AG04450 (cell line): ENCODE measurements at places on chromosomes 16 and 17. TPM values are rescaled to one million over a fixed set of nuclear protein-coding genes. Genes with fewer than 3 reads are reported as not detected.
A peak's percentile ranks its signal among the peaks of the same experiment; 100 is the strongest.

PRSS27 gene
- 0.32 and 0.46 TPM in 2 replicates for polyA plus RNA-seq

C1QTNF1 gene
- 15.4 and 23.4 TPM in 2 replicates for polyA plus RNA-seq

DNA sequence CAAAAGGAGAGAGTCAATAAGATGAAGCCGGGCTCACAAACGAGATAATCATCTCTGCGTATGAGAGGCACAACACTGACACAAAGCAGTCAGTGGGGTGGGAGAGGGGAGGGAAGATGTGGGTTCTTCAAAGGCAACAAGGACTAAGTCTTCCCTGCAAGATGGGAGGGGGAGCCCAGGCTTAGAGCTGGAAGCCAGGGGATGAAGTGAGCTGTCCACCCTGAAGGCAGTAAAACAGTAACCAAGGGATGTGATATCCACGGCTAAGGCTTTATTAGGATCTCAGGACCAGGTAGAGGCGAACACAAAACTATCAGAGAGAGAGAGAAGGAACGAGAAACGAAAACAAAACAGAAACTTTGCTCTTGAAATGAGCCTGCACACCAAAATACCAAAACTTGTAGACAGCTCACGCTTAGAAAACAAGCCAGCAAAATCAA is 115.9 kb downstream of the DYNLRB2 start:
- no peak for DNase-seq

- no peak for DNase-seq
Measured at GRCh38 chr17:5373112-5373511, 46.4 kb downstream of the NUP88 start.

DNA sequence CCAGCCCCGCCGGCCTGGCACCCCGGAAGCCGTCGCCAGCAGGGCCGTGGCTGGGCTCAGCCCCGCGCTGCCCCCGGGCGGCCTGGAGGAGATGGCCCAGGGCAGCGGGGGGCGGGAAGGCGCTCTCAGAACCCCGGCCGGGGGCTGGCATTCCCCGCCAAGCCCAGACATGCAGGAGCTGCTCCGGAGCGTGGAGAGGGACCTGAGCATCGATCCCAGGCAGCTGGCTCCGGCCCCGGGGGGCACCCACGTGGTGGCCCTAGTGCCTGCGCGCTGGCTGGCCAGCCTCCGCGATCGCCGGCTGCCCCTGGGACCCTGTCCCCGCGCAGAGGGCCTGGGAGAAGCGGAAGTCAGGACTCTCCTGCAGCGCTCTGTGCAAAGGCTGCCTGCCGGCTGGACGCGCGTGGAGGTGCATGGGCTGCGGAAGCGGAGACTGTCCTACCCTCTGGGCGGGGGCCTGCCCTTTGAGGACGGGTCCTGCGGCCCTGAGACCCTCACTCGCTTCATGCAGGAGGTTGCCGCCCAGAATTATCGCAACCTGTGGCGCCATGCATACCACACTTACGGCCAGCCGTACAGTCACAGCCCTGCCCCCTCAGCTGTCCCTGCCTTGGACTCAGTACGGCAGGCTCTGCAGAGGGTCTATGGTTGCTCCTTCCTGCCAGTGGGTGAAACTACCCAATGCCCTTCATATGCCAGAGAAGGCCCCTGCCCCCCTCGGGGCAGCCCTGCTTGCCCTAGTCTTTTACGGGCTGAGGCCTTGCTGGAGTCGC is 551 bp downstream of the WDR81 start:
- DNase-seq, result no peak

DNA sequence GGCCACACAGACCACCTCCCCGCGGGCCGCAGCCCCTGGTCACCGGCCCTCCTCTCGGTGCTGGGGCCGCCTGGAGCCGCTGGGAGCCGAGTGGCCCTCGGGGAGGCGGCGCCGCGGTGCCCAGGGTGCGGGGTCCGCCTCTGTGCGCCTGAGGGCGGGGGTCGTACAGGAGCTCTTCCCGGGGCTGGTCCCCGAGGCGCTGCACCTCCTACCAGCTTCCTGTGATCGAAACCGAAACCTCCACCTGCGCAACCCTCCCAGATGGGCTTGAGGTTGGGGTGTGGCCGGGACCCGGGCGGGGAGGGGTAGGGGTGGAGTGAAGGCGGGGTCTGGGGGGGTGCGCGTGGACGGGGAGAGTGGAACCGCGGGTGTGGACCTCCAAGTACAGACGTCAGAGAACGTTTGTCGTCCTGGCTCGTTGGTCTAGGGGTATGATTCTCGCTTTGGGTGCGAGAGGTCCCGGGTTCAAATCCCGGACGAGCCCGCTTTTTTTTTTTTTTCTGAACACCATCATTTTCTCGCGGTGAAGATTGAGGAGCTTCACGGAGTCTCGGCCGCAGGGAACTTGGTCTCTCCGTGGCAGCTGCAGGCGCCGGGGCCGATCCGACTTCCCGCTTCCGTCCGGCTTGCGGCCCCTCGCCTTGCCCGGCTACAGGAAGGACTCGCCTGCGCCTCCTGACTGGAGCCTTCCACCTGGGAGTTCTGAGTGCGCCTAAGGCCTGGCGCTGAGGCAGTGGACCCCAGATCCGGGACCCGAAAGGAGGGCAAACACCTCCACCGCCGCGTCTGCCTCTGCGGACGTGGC is 23.9 kb downstream of the ZNF213 start:
- no peak for DNase-seq

GRCh38 chr16:259814-260253 is 15.9 kb downstream of the RGS11 start:
- DNase-seq, result no peak

KRTAP3-2 gene
- not detected in 2 replicates for polyA plus RNA-seq

CPHXL2 gene
- polyA plus RNA-seq, result not detected in 2 replicates

- DNase-seq, result no peak
Measured at GRCh38 chr17:2453325-2453724, 52.5 kb upstream of the MNT start.

CYLD gene
- polyA plus RNA-seq, result 22.6 and 27.8 TPM in 2 replicates

ZNF597 gene
- polyA plus RNA-seq, result 1.6 and 1.8 TPM in 2 replicates

DNA sequence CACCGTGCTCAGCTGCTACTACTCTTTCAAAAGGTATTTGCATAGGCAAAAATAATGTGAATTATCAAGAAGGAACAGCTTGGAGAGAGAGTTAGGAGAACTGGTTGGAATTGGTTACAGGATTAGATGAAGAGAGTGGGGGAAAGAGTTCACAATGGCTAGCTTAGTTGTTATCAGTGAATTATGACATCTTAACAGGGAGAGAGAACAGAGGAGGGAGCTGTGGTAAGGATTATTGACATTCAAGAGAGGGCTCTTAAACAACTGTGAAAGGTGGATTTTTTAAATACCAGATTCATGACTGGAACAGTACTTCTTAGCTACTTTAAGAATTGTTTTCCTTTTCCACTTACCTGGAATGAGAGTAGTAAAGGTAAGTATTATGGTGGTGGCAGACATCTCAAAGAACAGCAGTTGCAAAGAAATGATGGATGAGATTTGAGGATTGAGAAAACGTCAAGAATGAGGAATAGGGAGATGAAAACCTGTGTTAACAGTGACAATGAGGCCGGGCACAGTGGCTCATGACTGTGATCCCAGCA is 43.9 kb upstream of the SLC5A11 start:
- DNase-seq, result no peak

- no peak for DNase-seq
Measured at GRCh38 chr17:42585353-42585752, 7.8 kb upstream of the PSMC3IP start.

GRCh38 chr17:2095536-2095910 is 40.6 kb downstream of the HIC1 start:
- DNase-seq, result no peak

GRCh38 chr17:63387656-63388340 is 58.3 kb downstream of the CYB561 start:
- DNase-seq, result no peak

GRCh38 chr17:17579691-17580090 is 11.8 kb downstream of the PEMT start:
- no peak for DNase-seq

- no peak for DNase-seq
Measured at GRCh38 chr17:48102798-48103715, 1.8 kb upstream of the CBX1 start.

GRCh38 chr16:75099075-75099667 is 17.4 kb downstream of the LDHD start:
- no peak for DNase-seq

RAB11FIP4 gene
- polyA plus RNA-seq, result 0.32 and 0.58 TPM in 2 replicates

KRT9 gene
- not detected in 2 replicates for polyA plus RNA-seq

ALOXE3 gene
- polyA plus RNA-seq, result 0.04 and 0.05 TPM in 2 replicates

GRCh38 chr16:28210979-28211588 is 681 bp downstream of the XPO6 start:
- DNase-seq, result no peak

GRCh38 chr17:67289181-67289876 is 44.3 kb upstream of the HELZ start:
- DNase-seq, result peak; percentile 8

TNFSF13 gene
- polyA plus RNA-seq, result 0.83 and 1.0 TPM in 2 replicates

- no peak for DNase-seq
Measured at GRCh38 chr16:4814046-4814445, 11.6 kb upstream of the ROGDI start.

DNA sequence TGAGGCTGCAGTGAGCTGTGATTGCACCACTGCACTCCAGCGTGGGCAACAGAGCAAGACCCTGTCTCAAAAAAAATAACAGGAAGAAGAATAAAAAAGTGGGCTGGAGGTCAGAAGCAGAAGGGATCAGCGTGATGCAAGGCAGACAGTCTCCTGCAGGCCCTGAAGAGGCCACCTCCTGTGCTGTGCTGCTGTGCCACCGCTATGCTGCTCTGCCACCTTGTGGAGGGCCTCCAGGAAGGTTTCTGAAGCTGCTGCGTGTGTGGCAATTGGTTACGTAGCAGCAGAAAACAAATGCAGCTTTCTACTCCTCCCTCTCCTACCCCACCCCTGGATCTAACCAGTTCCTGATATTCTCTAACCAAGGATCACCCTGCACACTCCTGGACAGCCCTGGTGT is 815.5 kb downstream of the KCNJ18 start:
- DNase-seq, result no peak

CCDC200 gene
- not detected in 2 replicates for polyA plus RNA-seq

DNA sequence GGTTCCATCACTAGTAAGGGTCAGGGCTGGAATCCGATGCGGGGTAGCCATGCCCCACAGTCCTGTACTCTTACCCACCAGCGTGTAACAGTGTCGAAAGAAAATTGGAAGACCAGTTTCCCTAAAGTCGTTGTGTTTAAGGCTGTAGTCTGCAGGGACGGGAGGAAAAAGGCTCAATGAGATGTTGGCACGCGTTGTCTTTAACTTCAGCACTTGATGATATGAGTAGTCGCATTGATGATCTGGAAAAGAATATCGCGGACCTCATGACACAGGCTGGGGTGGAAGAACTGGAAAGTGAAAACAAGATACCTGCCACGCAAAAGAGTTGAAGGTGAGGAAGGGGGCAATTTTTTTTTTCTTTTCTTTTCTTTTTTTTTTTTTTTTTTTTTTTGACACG is 1.3 kb downstream of the HSBP1 start:
- DNase-seq, result no peak

SPATA20 gene
- 17.1 and 25.1 TPM in 2 replicates for polyA plus RNA-seq

- DNase-seq, result no peak
Measured at GRCh38 chr17:59669944-59670343, 37.3 kb downstream of the PTRH2 start.

DNA sequence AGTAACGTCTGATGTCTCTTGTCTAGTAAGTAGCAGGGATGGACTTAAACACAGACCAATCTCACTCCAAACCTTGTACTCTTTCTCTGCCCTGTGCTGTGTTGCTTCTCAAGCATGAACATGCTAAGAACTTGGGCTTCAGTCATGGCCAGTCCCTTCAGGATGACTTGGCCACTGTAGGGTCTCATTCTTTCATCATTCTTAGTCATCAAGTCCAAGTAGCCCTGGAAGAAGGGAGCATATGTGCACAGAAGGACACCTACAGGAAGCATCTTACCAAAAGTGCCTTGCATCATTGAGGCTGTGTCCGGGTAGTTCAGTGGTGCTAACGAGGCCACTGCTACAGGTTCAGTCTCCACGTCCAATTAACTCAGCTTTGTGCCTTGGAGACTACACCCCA is 80.7 kb downstream of the CDK5R1 start:
- DNase-seq, result no peak

- DNase-seq, result no peak
Measured at GRCh38 chr17:3535253-3535995, 22.2 kb downstream of the TRPV3 start.

DNA sequence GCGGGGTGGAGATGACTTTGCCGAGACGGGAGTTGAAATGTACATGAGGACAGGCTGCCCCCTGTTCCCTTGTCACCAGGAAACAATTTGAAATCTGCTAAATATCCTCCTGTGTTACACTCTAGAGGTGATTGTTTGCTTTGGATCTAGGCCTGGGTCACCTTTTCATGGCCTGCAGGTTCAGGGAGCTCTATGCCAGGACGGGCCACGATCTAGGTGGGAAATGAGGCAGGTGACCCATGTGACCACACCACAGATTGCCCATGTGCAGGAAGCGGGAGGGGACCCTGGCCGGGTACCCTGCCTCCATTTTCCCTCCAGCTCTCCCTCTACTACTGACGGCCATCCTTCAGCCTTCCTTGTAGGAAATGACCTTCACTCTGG is 43.4 kb downstream of the MEAK7 start:
- DNase-seq, result no peak

DNA sequence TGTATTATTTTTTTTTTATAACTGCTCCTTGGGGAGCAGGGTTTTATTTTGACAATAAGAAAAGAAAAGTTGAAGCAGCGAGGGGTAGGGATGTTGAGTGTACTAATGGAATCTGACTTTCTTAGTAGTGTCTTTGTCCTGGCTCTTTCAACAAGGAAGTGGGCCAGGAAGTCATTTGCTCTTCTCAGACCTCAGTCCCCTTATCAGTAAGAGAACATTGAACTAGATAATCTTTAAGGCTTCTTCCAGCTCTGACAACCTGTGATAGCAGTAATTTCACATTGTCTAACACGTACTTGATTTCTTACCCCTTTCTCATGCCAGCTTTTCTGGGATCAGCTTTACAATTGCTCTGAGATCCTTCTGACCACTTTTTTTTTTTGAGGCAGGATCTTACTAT is 8.3 kb downstream of the LIG3 start:
- DNase-seq, result no peak

- DNase-seq, result no peak
Measured at GRCh38 chr17:4269915-4270314, 6.1 kb upstream of the ANKFY1 start.

- DNase-seq, result no peak
Measured at GRCh38 chr16:83568345-83568744, 239.4 kb upstream of the HSBP1 start.

- DNase-seq, result no peak
Measured at GRCh38 chr16:9115277-9115676, 23.8 kb downstream of the HAPSTR1 start.

DNA sequence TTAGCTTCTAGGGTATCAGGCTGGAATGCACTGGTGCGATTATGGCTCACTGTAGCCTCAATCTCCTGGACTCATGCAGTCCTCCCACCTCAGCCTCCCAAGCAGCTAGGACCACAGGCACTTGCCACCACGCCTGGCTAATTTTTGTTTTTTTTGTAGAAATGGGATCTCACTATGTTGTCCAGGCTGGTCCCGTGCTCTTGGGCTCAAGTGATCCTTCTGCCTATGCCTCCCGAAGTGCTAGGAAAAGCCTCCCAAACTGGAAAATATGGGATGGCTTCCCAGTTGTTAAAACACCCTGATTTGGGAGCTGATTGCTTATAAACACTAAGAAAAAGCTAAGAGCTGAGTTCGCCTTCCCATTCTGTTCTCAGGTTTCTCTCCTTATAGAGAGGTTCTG is 6.6 kb upstream of the ZNF263 start:
- no peak for DNase-seq

- no peak for DNase-seq
Measured at GRCh38 chr17:34252095-34252443, 3.0 kb upstream of the CCL2 start.
